ENCODE measurements at places on chromosomes 11 and 22. TPM values are rescaled to one million over a fixed set of nuclear protein-coding genes. Genes with fewer than 3 reads are reported as not detected.

GRCh38 chr11:122209619-122210366 lies 93.8 kb upstream of the BLID start:
- H3K4me3 ChIP-seq = no peak overlapping the region
- H3K36me3 ChIP-seq = no peaks in the 10 kb centered on the region
- DNase-seq = peak; percentile 41
- H3K27me3 ChIP-seq = no peaks in the 10 kb centered on the region
- peak overlapping the region; percentile 56 for H3K27ac ChIP-seq

DNA sequence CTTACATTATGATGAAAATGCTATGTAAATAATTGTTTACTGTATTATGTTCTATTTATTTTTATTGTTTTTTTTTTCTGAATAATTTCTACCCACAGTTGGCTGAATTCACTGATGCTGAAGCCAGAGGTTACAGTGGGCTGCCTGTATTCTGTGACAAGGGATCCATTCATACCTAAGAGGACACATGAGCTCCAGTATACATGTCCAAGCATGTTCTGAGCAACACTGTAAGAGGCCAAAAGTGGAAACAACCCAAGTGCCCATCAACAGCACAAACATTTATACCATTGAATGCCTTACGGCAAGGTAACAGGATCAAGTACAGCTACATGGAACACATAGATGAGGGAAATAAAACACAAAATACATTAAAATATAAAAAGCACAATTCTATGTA lies 1.4 kb upstream of the SRSF8 start:
- no peaks in the 10 kb centered on the region for H3K27me3 ChIP-seq
- H3K36me3 ChIP-seq = peaks cover 6% of the 10 kb centered on the region
- H3K27ac ChIP-seq = no peak overlapping the region
- H3K4me1 ChIP-seq = peaks cover 8% of the 10 kb centered on the region
- no peak for DNase-seq

DNA sequence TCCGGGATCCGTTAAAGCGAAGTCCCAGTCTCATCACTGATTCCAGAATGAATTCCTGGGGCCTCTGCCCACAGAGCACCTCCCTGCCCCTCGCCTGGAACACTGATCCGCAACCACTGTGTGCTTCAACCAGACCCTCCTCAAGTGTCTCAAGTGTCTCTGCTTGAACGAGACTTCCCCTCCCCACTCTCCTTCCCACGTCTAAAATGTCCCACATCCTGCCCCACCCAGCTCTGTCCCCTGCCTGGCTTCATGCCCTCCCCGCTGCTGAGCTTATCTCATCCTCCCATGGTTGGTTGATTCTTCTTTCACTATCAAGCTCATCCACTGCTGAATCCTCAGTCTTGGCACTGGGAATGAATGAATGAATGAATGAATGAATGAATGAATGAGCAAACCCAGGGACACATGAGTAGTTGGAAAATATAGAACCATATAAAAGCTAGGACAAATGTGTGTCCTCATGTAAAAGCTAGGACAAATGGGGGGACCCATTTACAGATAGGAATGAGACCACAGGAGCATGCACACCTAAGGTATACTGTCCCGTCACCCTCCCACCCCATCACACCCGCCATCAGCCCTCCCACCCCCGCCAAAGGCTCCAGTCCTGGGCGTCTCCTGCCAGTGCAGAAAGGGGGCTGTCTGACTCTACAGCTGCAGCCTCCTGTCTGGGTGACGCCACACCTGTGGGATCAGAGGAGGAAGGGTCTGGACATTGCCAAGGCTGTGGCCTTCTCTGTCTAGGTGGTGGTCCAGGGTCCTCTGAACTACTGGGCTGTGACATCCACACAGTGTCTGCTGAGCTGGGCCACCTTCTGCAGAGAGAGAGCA lies 71.4 kb upstream of the LINC01488 start:
- H3K27me3 ChIP-seq = no peaks in the 10 kb centered on the region
- no peaks in the 10 kb centered on the region for H3K4me1 ChIP-seq
- H3K4me3 ChIP-seq = no peak overlapping the region
- H3K36me3 ChIP-seq = no peaks in the 10 kb centered on the region

- no peaks in the 10 kb centered on the region for H3K36me3 ChIP-seq
- H3K4me1 ChIP-seq = no peaks in the 10 kb centered on the region
- no peaks in the 10 kb centered on the region for H3K27me3 ChIP-seq
Observed at GRCh38 chr22:44583854-44584253, 85.8 kb upstream of the RTL6 start.

MRGPRX3 gene
- polyA plus RNA-seq = not detected

DNA sequence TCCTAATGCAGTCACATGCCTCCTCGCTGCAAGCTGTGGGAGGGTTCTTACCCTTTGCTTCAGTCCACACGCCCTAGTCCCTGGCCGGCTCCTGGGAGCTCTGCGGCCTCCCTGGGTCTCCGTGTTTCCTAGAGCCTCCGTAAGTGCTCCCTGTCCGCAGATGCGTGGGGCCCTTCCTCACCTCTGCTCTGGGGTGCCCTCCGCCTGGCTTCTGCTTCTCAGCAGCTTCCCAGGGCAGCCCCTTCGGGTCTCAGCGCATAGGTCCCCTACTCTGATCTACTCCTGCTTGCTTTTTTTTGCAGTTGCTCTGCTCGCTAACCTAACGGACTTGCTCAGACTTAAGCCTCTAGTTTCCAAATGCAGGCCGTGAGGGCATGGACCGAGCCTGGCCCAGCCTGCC lies 22.4 kb downstream of the CAPN1 start:
- no peak overlapping the region for H3K27ac ChIP-seq
- H3K36me3 ChIP-seq = peaks cover 24% of the 10 kb centered on the region
- no peak overlapping the region for H3K4me3 ChIP-seq

- no peak overlapping the region for H3K4me3 ChIP-seq
- H3K27me3 ChIP-seq = no peaks in the 10 kb centered on the region
- DNase-seq = no peak
- H3K27ac ChIP-seq = no peak overlapping the region
- no peaks in the 10 kb centered on the region for H3K36me3 ChIP-seq
Observed at GRCh38 chr11:73198677-73199076, 19.4 kb upstream of the P2RY2 start.

RASD2 gene
- 0.13 TPM for polyA plus RNA-seq

DNA sequence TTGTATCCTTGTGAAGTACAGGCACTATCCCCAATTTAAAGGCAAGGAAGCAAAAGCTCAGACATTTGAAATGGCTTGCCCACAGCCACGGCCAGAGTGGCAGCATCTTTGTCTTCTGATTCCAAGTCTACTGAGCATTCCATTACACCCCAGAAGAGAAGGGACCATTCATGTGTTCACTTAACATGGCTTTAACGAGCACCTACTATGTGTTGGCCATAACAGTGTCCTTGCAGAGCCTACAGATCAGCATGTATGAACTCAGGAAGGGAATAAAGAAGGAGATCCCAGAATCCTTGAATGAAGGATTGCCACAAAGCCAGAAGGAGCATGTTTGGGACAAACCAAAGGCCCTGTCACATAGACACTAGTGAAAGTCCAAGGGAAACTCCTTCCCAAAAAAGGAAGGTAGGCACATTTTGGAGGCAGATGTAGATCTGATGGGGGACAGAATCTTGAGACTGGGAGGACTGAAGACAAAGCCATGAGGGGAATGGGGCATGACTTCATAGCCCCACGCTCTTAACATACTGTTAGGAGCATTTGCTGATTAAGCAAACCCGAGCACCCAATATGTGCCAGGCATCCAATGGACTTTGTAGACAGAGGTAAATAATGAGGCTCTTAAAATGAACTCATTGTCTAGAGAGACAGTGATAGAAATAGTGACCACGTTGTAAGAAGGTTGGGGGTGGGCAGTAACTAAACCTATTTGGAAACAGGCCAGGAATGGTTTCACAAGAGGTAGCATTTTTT lies 54.9 kb downstream of the P4HA3 start:
- H3K27me3 ChIP-seq = no peaks in the 10 kb centered on the region
- no peak overlapping the region for H3K4me3 ChIP-seq
- no peak overlapping the region for H3K27ac ChIP-seq
- H3K36me3 ChIP-seq = peaks cover 44% of the 10 kb centered on the region

DNA sequence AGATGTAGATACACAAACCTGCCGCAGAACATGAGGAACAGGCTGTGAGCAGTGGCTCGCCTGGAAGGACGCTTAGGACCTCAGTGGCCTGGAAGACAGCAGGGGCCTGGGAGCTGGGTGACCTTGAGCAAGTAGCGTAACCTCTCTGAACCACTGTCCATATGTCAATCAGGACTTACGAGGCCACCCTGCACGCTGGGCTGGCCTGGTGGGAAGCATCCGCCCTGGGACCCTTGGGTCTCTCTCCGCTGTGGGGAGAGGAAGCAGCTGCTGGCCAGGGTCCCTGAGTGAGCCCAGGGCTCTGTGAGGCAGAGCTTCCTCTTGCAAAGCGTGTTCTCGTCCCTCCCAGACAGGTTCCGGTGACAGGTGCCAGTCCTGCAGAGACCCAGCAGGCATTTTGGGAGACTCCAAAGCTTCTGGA lies 14.0 kb upstream of the EHD1 start:
- peaks cover 2% of the 10 kb centered on the region for H3K36me3 ChIP-seq
- H3K27ac ChIP-seq = no peak overlapping the region

PRG3 gene
- polyA plus RNA-seq = not detected

- H3K27me3 ChIP-seq = no peaks in the 10 kb centered on the region
- H3K36me3 ChIP-seq = no peaks in the 10 kb centered on the region
- no peak overlapping the region for H3K4me3 ChIP-seq
- DNase-seq = no peak
Observed at GRCh38 chr22:33564683-33565082, 355.6 kb downstream of the LARGE1 start.

KRTAP5-7 gene
- 0.06 TPM for polyA plus RNA-seq

GRCh38 chr11:68524681-68525080 lies 64.1 kb downstream of the PPP6R3 start:
- H3K27me3 ChIP-seq = no peaks in the 10 kb centered on the region
- no peak overlapping the region for H3K4me3 ChIP-seq
- H3K36me3 ChIP-seq = peaks cover 70% of the 10 kb centered on the region
- H3K4me1 ChIP-seq = peaks cover 14% of the 10 kb centered on the region

- DNase-seq = peak; percentile 75
- peak overlapping the region; percentile 98 for H3K27ac ChIP-seq
- H3K4me1 ChIP-seq = peaks cover 65% of the 10 kb centered on the region
- peak overlapping the region; percentile 19 for H3K4me3 ChIP-seq
- no peaks in the 10 kb centered on the region for H3K27me3 ChIP-seq
Observed at GRCh38 chr11:75639762-75640181, 29.1 kb downstream of the MAP6 start.

DNA sequence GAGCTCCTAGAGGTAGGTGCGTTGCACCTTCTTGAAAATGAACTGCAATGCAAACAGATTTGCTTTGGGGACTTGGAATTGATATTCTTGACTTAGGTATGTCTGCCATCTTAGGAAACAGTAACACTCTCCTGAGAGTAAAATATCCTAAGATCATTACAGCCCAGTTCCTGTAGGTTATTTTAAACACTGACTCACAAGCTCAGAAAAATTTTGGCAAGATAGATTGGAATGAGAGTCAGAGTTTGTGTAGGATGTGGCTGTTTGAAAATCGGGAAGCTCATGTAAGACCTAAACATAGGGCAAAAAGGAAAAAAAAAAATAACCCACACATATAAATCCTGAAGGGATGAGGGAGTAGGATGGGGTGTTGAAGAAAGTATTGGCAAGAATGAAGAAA lies 377.0 kb upstream of the LRRC4C start:
- no peak overlapping the region for H3K27ac ChIP-seq
- DNase-seq = no peak
- no peak overlapping the region for H3K4me3 ChIP-seq
- no peaks in the 10 kb centered on the region for H3K4me1 ChIP-seq

- no peaks in the 10 kb centered on the region for H3K27me3 ChIP-seq
- no peak overlapping the region for H3K4me3 ChIP-seq
- no peaks in the 10 kb centered on the region for H3K4me1 ChIP-seq
- no peak overlapping the region for H3K27ac ChIP-seq
- no peaks in the 10 kb centered on the region for H3K36me3 ChIP-seq
- no peak for DNase-seq
Observed at GRCh38 chr11:74504100-74504691, 10.7 kb upstream of the LIPT2 start.

TTC28 gene
- 5.8 TPM for polyA plus RNA-seq

TSPAN32 gene
- 0.18 TPM for polyA plus RNA-seq

GRCh38 chr11:32888805-32889204 lies 3.8 kb upstream of the QSER1 start:
- H3K36me3 ChIP-seq = no peaks in the 10 kb centered on the region
- no peaks in the 10 kb centered on the region for H3K27me3 ChIP-seq
- peaks cover 8% of the 10 kb centered on the region for H3K4me1 ChIP-seq

DNA sequence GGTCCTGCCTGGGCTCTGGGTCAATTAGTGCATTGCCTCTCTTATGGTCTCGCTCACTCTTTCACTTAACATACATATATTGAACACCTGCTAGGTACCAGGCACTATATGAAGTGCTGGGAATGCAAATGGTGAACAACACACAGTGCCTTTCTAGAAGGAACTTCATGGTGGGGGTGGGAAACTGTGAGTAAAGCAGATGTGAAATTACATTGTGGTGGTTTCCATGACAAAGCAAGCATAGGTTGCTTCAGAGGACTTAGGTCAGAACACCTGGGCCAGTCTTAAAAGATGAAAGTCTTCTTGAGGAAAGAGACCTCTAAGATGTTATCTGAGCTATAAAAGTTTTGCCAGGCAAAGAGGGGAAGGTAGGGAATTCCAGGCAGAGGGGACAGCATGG lies 231.3 kb downstream of the BUD13 start:
- no peaks in the 10 kb centered on the region for H3K4me1 ChIP-seq
- peaks cover 4% of the 10 kb centered on the region for H3K27me3 ChIP-seq
- no peak overlapping the region for H3K27ac ChIP-seq
- no peak for DNase-seq
- H3K4me3 ChIP-seq = no peak overlapping the region

DNA sequence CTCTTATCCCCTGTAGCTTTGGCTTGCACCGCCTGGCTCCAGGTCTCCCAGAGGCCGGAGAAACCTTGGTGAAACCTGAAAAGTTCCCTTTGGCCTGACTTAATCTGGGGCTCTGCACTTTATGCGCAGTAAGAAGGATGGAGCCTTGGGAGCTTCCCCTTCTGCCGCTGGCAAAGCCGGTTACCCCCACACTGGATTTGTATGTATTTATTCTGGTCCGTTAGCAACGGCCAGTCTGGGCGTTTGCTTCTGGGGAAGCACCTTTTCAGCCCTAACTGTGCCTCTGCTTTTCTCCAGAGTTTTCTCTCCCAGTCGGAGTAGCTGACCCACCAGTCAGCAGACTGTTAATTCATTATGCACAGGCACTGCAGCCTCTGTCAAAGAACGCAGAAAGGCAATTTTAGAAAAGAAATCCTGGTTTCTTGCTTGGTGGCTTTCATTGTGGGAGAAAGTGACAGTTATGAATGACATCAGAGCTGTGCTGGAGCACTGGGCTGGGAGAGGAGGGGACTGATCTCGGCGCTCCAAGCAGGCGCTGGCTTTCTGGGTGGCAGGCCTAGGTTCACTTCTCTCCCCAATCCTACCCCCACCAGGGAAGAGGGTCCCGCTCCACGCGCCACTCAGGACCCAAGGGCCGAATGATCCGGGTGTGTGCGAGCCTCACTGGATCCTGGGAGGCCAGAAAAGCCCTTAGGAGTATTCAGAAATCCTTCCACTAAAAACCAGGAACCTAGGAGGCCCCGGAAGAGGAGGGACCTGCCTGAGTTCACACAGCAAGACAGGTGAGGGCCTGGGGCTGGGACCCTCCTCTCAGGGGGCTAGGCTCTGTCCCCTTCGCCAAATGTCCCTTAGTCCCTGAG lies 70.2 kb downstream of the RTL6 start:
- H3K36me3 ChIP-seq = no peaks in the 10 kb centered on the region
- H3K4me3 ChIP-seq = no peak overlapping the region
- no peaks in the 10 kb centered on the region for H3K4me1 ChIP-seq
- no peaks in the 10 kb centered on the region for H3K27me3 ChIP-seq

A4GALT gene
- polyA plus RNA-seq = 5.2 TPM

- H3K27ac ChIP-seq = no peak overlapping the region
- H3K36me3 ChIP-seq = no peaks in the 10 kb centered on the region
- no peak overlapping the region for H3K4me3 ChIP-seq
- no peaks in the 10 kb centered on the region for H3K4me1 ChIP-seq
- DNase-seq = no peak
- H3K27me3 ChIP-seq = no peaks in the 10 kb centered on the region
Observed at GRCh38 chr11:2789791-2790567, 90.2 kb upstream of the KCNQ1OT1 start.

MLC1 gene
- polyA plus RNA-seq = not detected

MAP6 gene
- polyA plus RNA-seq = 13.1 TPM
